ENCODE measurements at places on chromosomes 12 and 14.
A peak's percentile ranks its signal among the peaks of the same experiment; 100 is the strongest.

DNA sequence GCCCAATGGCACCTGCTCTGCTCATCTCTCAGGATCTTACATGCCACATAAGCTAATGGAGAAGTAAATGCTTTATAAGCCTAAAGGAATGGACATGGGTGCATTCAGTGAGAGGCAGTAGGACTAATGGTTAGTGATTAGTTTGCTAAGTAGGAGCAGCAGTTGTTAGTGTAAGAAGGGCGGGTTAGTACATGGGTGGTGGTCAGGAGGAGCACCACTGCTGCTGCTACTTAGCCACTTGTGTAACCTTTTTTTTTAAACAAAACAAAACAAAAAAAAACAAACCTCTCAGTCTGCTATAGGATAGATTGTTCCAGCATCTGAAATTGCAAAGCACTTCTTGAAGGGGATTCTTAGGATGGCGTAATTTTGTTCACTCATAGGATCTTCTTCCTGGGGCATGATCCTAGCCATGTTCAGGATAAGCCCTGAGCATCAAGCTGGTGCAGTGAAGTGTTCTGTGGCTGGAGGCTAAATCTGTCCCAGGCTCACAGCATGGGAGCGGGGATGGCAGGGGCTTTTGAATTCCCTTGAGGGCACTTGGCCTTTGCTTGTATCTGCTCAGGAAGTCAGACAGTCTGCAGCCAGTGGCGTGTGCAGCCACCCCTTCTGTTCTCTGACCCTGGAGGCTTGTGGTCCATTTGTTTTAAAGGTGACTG is 63.6 kb downstream of the CHST11 start:
- no peak for DNase-seq

- DNase-seq: no peak
Measured at GRCh38 chr12:105699209-105699608, 368.7 kb downstream of the C12orf75 start.

DNA sequence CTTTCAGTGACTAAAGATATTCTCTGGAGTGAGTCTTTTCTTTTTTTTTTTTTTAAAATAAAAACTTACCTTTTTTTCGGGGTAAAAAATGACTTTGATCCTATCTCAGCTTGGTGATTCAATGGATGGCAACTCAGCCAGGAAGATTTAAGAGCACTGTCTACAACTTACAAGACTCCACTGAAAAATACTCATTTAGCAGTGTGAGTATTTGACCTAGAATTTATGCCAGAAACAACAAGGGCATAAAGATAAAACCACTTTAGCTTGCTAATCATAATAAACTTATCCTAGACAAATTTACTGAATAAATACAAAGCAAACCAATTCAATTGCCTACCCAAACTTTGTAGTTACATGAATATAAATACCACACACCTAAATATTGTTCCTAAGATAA is 446.6 kb downstream of the RPS29 start:
- no peak for DNase-seq

GRCh38 chr14:67199016-67199415 is 9.8 kb downstream of the GARIN2 start:
- DNase-seq: peak; percentile 5

DNA sequence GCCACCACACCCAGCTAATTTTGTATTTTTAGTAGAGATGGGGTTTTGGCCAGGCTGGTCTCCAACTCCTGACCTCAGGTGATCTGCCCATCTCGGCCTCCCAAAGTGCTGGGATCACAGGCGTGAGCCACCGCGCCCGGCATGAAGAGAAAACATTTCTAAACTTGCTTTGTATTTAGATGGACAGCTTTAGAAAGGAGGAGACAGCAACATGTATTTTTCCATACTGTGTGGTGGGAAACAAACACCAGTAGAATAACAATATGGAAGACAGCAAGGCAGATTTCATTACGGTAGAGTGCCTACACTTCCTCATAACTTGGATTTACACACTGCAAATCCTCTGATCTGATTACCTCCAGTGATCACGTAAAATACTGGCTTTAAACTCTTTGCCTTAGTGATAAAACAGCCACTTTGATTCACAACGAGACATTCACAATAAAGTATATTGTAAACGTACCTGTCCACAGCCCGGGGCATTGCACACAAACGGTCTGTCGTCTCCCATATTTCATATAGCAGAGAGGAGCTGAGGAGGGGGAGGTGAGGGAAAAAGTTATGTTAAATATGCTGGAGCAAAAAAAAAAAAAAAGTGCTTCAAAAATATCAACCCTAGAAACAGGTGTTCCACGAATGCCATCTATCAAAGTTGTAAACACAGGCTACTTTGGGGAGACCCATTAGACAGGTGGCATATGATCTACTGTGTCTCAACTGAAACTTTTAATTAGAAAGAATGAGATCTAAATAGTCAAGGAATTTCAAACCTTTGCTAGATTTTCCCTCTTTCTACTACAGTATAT is 25.5 kb downstream of the ATF7 start:
- DNase-seq: no peak

DNA sequence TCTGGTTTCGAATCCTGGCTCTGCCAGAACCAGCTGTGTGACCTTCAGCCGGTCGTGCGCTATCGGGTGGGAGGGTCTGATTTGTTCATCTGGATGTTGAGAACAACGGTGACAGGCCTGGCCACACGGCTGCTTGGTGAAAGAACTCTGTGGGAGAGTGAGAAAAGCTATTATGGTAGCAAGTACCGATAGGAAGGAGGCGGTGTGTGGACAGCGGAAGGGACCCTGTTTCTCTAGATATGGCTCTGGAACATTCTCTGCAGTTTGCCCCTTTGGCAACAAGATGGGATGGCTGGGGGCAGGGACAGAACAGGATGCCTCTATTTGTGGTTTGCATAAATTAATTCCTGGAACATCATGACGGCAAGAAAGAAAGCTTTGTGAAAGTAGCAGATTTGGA is 347.3 kb downstream of the AACS start:
- DNase-seq: no peak

DNA sequence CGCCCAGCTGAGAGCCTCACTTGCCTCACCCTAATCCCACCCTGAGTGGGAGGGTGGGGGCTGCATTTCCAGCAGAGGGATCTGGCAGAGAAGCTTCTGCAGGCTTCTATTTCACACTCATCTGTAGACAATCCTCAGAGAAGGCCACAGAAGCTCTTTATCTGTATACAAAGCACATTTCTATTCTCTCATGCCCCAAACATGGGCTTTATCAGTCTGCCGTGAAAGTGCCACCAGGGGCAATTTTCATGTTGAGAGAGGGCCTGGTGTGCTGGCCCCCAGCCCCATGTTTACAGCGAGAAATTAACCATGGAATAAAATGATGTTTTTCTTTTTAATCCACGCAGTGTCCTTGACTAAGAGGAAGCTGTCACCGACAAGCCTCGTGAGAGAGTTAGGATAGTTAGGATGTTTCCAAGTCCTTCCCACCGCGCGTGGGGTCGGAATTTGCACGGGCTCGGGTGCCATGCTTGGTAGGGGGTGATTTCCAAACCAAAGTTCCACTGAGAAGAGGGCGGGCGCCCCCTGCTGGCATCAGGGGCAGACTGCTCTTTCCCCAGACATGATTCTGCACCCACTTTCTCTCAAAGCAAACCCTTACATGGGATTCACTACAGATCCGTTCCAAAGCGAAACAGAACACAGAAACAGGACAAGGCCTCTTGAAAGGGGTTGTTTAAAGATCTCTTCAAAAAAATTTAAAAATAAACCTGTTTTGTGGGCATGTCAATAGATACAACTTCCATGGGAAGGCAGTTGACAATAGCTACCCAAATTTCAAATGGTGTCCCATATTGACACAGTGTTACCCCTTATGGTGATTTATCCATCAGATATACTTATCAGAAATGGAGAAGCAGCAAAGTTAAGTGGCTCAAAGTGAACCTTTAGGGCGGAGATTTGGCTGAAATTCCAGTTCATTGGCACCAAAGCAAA is 19.4 kb downstream of the BDKRB1 start:
- peak; percentile 79 for DNase-seq

- DNase-seq: no peak
Measured at GRCh38 chr14:24270537-24271133, 762 bp downstream of the RABGGTA start.
